SK-MEL-5 (cell line): ENCODE measurements at places on chromosomes 2 and 18. TPM values are rescaled to one million over a fixed set of nuclear protein-coding genes. Genes with fewer than 3 reads are reported as not detected.

NAGK gene
- 66.9 and 85.2 TPM in 2 replicates for total RNA-seq

RIT2 gene
- not detected in 2 replicates for total RNA-seq

DOK1 gene
- 3.5 and 3.9 TPM in 2 replicates for total RNA-seq

SLC66A3 gene
- total RNA-seq = 55.0 and 55.4 TPM in 2 replicates

LRRC30 gene
- total RNA-seq = not detected in 2 replicates

KIF1A gene
- 0.50 TPM in 1 of 2 replicates, not detected in the other for total RNA-seq

SERPINB3 gene
- total RNA-seq = not detected in 2 replicates

C1QL2 gene
- total RNA-seq = not detected in 2 replicates

DUSP2 gene
- total RNA-seq = 0.80 and 1.0 TPM in 2 replicates

DIPK1C gene
- total RNA-seq = 12.6 and 17.3 TPM in 2 replicates

TANC1 gene
- 34.6 and 42.6 TPM in 2 replicates for total RNA-seq

IL36RN gene
- total RNA-seq = not detected in 2 replicates

PSMG2 gene
- total RNA-seq = 99.7 and 116 TPM in 2 replicates

MYO1B gene
- total RNA-seq = 43.4 and 46.0 TPM in 2 replicates

RND3 gene
- 13.2 and 13.3 TPM in 2 replicates for total RNA-seq

MAPK4 gene
- 55.8 and 62.4 TPM in 2 replicates for total RNA-seq

CABYR gene
- 2.5 and 3.3 TPM in 2 replicates for total RNA-seq

DHRS9 gene
- total RNA-seq = not detected in 2 replicates

CFAP65 gene
- total RNA-seq = 0.16 and 0.24 TPM in 2 replicates

CFAP221 gene
- not detected in 2 replicates for total RNA-seq

SLC19A3 gene
- 1.4 and 1.6 TPM in 2 replicates for total RNA-seq

ZCCHC2 gene
- total RNA-seq = 8.4 and 12.7 TPM in 2 replicates

ZAP70 gene
- not detected in 2 replicates for total RNA-seq

SLC38A11 gene
- total RNA-seq = not detected in 2 replicates

TPRKB gene
- total RNA-seq = 68.5 and 75.0 TPM in 2 replicates

ADGRF3 gene
- 0.05 TPM in 1 of 2 replicates, not detected in the other for total RNA-seq

FNDC4 gene
- total RNA-seq = 1.2 and 1.5 TPM in 2 replicates

NEB gene
- total RNA-seq = 0.51 and 1.4 TPM in 2 replicates

NEU4 gene
- not detected in 2 replicates for total RNA-seq

IL1A gene
- not detected in 2 replicates for total RNA-seq

REG3G gene
- total RNA-seq = 0.19 TPM in 1 of 2 replicates, not detected in the other

INO80D gene
- total RNA-seq = 6.5 and 6.8 TPM in 2 replicates

TLX2 gene
- 0.16 and 0.55 TPM in 2 replicates for total RNA-seq

CMPK2 gene
- 2.6 and 3.8 TPM in 2 replicates for total RNA-seq

TXNDC2 gene
- total RNA-seq = not detected in 2 replicates
